NCI-H748 treated with DMSO at 0.1 percent for 48 hours (cell line): ENCODE measurements at places on chromosomes 13 and 19.

- no peak for DNase-seq
Observed at GRCh38 chr13:102300379-102300778, 101.5 kb downstream of the FGF14 start.

- DNase-seq = no peak
Observed at GRCh38 chr19:10189616-10190015, 5.1 kb downstream of the DNMT1 start.

GRCh38 chr13:109275139-109275745, 511.1 kb downstream of the IRS2 start:
- no peak for DNase-seq

- DNase-seq = no peak
Observed at GRCh38 chr19:10832939-10833296, 3.1 kb downstream of the TMED1 start.
